ENCODE measurements at places on chromosomes 1 and 21.

- DNase-seq, result no peak
These were observed 11.6 kb downstream of the ANGPTL3 start for GRCh38 chr1:62608905-62609304.

DNA sequence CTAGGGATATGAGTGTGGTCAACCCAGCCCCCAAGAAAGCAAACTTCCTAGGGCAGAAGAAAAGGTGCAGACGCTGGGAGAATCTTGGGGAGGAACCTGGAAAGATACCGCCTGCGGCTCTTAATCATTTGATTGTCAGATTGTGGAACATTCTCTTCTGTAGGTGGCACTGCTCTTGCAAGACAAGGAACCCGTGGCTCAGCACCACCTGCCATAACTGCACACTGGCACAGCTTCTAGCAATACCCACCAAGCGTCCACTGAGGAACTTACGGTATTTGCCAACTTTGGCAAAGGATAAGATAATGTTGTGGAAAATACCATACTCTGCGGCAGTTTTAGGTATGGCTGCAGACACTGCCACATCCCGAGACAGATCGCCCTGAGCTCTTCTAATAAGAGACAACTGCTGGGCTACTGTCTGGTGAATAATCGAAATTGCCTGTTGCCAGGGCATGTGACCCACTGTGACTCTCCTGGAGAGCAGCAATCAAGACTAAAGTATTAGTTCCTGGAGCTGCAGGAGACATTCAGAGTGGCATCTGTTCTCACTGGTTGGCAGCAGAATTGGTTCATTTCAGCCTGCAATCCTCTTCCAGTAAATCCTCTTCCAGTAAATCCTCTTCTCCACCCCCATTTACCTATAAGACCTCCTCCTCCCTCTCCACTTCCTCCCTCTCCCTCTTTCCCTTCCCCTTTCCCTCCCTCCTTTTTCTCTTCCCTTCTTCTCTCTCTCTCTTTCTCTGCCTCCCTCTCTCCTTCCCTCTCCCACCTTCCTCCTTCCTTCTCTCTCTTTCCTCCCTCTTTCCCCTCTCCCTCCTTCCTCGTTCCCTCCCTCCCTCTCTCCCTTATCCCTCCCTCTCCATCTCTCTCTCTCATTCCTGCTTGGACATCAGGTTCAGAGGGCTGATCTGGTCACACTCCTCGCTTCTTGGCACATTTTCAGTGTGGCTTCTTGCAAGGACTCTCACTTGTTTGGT is 49.7 kb upstream of the B3GALT5 start:
- DNase-seq, result no peak

DNA sequence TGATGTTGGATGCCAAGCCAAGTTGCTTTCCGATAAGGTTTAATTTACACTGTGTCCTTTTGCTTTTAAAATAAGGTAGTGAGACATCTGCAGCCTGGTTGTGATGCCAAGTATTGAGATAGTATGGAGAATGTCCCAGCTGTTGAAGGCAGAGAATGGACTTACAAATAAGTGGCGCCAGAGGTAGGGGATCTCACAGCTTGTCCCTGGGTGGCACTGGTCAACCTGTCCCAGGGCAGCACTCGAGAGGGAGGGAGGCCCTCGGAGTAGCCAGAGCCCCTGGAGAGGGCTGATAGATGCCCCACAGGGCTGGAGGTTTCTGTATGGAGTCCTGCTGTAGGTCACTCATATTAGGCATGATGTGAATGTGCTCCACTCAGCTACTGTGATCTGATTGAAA is 98.5 kb downstream of the GALNT2 start:
- DNase-seq, result no peak

DNA sequence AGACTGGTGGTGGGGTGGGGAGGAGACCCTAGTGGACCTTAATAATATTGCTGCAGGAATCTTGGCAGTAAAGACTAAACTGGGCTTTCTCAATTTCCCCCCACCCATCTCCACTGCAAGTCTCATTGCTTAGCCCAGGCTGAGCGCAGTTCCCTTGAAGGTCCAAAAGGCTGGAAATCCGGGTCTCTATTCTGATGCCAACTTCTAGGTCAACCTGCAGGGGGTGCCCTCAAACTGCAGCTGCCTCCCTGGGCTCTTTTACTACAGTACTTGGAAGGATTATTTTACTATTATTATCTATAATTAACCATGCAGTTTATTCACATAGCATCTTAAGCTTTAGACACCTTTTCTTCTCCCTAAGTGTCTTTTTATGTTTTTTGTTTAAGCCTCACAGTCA is 85.4 kb upstream of the WARS2 start:
- DNase-seq, result no peak

- no peak for DNase-seq
These were observed 30.0 kb downstream of the PRRC2C start for GRCh38 chr1:171515299-171515698.

DNA sequence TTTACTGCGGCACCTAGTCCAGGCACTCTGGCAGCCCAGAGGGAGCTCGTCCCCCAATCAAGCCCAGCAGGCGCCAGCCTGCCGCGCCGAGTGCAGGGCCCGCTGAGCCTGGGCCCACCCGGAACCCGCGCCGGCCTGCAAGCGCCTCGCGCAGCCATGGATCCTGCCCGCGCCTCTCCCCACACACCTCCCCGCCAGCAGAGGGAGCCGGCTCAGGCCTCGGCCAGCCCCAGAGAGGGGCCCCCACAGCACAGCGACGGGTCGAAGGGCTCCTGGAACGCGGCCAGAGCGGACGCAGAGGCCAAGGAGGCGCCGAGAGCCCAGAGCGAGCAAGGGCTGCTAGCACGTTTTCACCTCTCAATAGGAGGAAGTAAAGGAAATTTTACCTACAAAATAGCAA is 767.0 kb downstream of the MRPL39 start:
- DNase-seq, result no peak

- DNase-seq, result no peak
These were observed 24.8 kb downstream of the ATPAF1 start for GRCh38 chr1:46643368-46643775.

GRCh38 chr1:53061859-53062707 is at the start of gene PODN:
Gene PODN (plus strand): TSS chr1:53062213. CDS start chr1:53069856, 7,643 bp downstream.
- DNase-seq, result no peak

DNA sequence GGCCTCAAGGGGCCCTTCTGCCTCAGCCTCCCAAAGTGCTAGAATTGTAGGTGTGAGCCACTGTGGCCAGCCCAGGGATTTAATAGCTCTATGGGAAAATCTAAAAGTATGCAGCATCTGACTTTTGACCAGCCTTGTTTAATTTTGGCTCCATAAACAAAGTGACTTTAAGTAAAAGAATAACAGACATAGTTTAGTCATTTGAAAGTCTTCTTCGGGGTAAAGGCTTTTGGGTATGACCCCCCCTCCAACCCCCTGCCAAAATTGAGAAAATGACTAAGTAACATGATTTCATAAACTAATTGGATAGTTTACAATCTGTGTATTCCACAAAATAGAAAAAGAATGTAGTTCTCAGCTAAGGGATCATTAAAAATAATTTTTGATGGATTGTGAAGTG is 17.0 kb downstream of the GPBP1L1 start:
- DNase-seq, result no peak

DNA sequence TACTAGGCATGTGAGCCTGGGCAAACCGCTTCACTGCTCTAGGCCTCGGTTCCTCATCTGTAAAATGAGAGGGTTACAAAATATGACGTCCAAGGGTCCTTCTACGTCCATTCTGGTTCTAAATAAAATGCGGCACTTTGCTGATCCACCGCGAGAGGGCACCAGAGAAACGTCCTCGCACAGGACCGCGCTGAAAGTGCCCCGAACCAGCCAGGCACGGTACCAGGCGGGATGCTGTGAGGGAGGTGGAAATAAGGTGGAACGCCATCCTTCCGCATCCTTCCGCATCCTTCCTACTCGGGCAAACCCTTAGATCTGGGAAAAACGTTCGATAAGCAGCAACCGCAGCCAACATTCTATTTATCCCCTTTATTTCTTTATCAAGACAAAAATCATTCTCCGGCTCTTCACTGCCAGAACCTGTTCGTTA is 60.3 kb upstream of the KRTAP19-8 start:
- peak; percentile 67 for DNase-seq

GRCh38 chr1:115337633-115338456 is at the start of gene NGF:
Gene NGF (minus strand): TSS chr1:115338249. CDS start chr1:115286795, 51,454 bp downstream.
- DNase-seq, result peak; percentile 33

- DNase-seq, result no peak
These were observed 56.0 kb upstream of the DSCAM start for GRCh38 chr21:40902993-40903392.
